ENCODE measurements at places on chromosomes 3 and 15.

DNA sequence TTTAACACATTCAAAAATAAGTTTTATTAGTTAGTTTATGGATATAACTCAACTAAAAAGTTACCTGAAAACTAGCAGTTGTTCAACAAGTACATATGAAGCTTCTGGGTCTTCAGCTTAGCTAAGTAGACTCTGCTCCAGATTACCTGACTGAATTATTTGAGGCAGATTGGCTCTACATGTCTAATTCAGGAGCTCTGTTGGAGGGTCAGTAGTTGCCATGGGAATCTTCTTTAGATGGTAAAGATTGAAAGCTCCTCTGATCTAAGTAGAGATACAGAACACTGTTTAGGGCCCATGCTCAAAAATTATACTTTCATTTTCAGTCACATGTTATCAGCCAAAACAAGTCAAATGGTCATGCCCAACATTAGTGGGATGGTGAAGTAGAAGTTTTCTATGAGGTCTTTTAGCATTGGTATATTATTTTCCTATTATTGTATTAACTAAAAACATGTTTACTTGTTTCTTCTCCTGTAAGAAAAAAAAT is 1476.9 kb downstream of the OTOL1 start:
- DNase-seq: no peak

DNA sequence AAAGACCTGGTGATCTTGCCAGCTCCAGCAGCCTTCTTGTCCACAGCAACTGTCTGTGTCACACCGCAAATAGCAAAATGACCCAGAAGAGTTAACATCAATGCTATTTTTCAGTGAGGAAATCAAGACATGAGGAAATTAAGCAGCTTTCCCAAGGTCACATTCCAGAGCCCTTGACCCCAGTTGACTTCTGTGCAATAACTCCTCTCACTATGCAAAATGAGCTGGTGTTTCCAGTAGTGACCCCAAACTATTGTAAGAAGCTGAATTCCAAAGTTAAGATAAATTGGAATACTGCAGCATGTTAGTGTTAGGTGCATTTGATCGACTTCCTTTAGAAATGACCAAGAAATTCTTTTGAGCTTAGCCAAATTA is 172.8 kb upstream of the SNTN start:
- DNase-seq: no peak

DNA sequence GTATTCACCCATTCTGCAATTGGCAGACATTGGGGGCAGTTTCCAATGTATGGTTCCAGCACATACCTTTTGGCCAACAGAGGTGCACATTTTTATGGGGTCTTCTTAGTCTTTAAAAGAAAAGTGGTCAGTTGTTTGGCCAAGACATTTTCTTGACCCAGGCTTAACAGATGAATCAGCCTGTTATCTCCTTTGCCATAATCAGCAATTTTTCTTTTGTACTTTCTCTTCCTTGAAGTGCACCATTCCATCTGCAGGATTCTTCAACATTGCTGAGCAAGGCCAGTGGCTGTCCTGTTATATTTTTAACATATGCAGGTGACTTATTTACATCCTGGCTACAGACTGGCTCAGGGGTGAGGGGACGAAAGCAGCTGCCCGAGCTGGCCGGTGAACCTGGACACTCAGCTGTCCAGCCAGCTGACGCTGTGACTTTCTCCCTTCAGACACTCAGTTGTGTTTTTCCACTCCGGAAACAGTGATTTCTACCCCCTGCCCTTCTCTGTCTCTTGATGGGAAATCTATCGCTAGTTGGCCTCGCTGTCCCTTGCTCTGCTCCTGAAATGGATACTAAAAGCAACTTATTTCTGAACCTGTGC is 96.5 kb upstream of the TNFAIP8L3 start:
- no peak for DNase-seq

DNA sequence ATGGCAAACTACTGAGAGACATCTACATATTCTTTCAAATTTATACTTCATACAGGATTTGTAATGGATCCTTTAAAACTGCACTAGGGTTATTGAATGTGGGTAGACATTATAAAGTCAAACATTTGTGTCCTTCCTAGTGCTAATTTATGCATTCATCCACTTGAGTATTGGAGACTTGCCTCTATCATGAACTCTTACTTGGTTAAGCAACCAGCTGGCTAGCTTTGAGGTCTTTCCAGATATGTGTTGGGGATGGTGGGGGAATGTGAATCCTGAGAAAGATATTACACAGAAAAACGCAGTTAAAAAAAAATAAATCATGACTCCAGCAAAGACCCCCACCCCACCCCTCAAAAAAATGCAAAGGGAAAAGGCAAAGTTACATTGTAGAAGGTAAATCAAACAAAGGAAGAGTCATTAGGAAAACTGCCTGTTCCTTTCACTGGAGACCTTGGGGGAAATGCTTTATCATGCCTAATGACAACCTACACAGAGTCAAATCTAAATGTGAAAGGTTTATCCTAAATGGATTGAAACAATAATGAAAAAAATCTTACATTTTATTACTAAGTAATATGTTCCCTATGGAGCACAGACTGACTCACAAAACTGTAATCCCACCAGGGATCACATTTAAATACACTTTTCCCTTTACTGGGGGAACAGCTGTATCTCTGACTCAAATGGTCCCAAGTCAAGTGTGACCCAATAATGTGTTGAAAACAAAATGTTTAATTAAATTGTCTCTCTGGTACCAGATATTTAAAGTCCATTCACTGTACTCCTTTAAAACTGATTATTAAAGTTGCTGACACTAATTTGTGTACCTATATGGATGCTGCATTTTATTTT is 522.3 kb downstream of the ROBO1 start:
- no peak for DNase-seq

GRCh38 chr3:15241341-15241740 is 35.3 kb downstream of the CAPN7 start:
- DNase-seq: peak; percentile 54

- DNase-seq: no peak
Observed at GRCh38 chr3:131608296-131608695, 105.5 kb upstream of the MRPL3 start.

DNA sequence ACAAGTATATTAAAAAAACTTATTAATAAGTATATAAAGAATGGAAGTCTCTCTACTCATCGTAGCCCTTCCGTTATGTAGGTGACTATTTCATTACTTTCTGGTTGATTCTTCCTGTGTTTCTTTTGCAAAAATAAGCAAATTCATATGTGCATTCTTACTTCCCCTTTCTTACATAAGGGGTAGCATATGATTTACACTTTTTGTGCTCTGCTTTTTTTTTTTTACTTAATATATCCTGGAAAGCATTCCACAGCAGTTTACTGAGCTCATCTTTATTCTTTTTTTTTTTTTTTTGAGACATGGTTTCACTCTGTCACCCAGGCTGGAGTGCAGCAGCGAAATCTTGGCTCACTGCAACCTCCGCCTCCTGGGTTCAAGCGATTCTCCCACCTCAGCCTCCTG is 12.9 kb downstream of the SCAMP5 start:
- no peak for DNase-seq

- peak; percentile 77 for DNase-seq
Observed at GRCh38 chr15:77002954-77003912, 8.3 kb downstream of the PSTPIP1 start.

GRCh38 chr15:48119277-48119676 is 1.5 kb upstream of the SLC24A5 start:
- no peak for DNase-seq

DNA sequence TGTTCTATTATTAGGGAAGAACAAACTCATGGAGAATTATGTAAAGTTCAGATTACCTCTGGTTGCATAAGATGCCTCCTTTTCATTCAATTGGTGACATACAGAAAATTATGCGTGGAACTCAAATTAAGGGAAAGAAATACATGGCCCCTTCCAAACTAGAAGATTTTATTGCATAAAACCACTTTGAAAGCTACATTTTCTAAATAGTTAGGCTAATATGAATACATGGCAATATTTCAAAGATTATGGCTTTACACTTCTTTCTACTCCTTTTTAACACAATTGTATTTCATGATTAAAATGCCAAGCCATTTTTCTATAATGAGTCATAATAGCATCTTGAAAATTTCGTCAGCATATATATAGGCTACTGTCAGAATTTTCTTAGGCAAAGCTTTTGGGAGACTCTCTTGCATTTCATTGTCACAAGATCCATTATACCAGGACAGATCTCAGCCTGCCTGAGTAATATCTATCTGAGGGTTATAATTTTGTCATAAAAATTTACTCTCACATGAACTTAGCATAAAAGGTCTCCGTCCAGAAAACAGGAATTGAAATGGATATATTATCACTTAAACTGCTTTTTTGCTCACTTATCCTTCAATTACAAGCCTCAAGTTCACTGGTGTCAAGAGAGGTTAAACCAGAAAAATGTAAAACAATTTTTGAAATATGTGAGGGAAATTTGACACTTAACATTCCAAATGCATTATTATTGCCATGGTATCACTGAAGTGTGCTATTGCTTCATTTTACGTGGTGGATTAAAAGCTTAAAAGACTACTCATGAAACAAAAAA is 37.1 kb downstream of the CPA3 start:
- no peak for DNase-seq

GRCh38 chr3:52779011-52779836 is 1.8 kb downstream of the ITIH1 start:
- DNase-seq: no peak

- peak; percentile 48 for DNase-seq
Observed at GRCh38 chr3:177358977-177359592, 161.8 kb upstream of the TBL1XR1 start.

DNA sequence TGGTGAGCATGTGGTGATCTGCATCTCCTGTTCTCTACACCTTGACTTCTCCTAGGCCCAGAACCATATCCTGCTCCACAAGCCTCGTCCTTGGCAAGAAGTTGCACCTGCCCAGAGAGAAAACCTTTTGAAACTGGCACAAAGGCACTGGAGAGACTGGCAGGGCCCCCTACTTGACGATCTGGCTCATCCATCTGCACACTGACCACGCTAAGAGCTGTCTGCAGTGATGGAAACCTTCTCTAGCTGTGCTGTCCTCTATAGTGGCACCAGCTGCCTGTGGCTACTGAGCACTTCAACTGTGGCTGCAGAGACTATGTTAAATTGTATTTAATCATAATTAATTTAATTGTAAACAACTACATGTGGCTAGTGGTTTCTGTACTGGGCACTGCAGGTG is 26.2 kb upstream of the SRP14 start:
- DNase-seq: no peak

- DNase-seq: no peak
Observed at GRCh38 chr3:130374033-130374432, 28.6 kb downstream of the COL6A5 start.

GRCh38 chr15:85689729-85690128 is 105.0 kb downstream of the KLHL25 start:
- DNase-seq: peak; percentile 63

- no peak for DNase-seq
Observed at GRCh38 chr3:195119461-195120266, 151.3 kb downstream of the XXYLT1 start.

GRCh38 chr15:67407786-67408185 is 113.1 kb upstream of the C15orf61 start:
- DNase-seq: no peak

DNA sequence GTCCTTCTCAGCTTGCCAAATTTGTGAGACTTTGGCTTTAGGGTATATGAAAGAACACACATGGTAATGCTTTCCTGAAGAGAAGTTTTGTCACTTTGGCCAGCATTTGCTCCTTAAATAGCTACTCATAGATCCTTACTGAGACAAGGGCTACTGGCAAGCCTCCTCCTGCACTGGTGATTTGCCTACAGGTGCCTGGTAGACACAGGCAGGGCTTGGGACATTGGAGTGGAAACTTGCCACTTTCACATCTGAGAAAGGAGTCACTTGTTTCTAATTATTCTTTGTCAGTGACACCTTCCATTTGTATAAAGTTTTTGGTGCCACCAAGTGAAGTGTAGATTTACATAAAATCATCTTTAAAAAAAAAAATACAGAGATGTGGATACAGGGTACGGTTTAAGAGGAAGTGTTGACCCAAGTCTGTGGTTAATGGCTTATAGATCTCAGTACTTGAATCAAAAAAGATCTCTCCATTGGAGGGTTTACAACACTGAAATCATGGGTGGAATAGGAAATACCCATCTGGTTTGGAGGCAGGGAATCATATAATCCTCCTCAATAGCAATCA is 132.8 kb upstream of the GADL1 start:
- no peak for DNase-seq

DNA sequence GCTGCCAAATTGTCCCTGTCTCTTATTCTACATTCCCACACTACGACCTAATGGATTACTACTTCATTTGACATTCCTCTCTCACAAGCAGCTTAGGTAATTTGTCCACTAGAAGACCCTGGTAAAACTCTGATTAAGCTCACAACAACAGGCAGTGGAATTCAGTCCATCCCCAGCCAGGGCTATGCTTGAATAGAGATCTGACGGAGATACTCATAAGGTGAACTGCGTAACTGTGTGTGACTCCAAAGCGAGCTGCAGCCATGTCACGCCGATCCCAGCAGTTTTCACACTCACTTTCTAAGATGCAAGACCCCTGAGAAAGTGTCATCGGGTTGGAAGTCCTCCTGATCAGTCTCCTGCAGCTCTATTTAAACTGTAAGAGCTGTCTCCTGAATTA is 25.7 kb upstream of the ROBO2 start:
- DNase-seq: no peak

DNA sequence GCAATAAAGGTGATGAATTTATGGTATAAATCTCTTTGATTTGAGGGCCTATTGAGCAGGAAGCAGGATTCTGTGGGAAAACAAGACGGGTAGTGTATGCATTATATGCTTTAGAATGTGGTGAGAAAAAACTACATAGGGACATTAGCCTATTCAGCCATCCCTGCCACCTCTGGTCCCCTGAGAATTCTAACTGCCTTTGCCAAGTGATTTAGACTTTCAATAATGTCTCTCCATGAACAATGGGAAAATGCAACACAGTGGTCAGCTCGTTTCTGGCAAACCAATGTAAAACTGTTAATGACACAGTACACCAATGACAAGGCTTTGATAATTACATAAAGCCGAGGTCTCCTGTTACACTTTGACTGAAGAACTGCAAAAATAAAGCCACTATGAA is 314.7 kb upstream of the CNTN4 start:
- no peak for DNase-seq

DNA sequence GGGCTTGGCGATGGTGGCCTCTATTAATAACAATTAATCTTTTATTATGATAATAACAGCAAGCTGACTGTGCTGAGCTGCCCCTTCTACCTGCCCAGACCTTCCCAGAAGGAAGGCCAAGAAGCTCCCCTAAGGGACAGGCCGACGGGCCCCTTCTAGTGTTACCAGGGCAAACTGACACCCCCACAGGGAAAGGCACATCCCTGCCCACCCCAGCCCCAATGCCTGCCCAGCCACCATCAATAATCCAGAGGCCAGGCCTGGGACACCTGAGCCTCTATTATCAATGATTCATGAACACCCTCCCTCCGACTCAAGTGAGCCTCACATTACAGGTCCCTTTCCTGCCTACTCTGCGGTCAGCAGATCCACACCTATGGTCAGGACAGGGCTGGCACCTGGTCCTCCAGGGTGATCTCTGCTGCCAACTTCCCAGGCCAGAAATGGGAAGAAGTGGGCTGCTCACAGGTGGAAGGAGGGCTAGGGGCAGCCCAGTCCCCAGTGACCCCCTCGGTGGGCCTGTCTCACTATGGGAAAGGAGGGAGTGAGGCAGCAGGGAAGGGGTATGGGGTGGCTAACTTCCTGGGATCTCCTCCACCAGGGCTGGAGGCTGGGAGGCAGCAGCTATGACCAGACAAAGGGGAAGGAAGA is 1.8 kb downstream of the TWF2 start:
- DNase-seq: no peak

- peak; percentile 97 for DNase-seq
Observed at GRCh38 chr3:160449636-160450598, at the start of gene TRIM59. TSS of gene TRIM59 (minus strand) at chr3:160449786. CDS start at chr3:160439183, 10,603 bp downstream.

GRCh38 chr3:59391131-59391530 is 341.3 kb upstream of the CFAP20DC start:
- DNase-seq: no peak
